ENCODE measurements at places on chromosomes 12 and 14. TPM values are rescaled to one million over a fixed set of nuclear protein-coding genes. Genes with fewer than 3 reads are reported as not detected.

DNA sequence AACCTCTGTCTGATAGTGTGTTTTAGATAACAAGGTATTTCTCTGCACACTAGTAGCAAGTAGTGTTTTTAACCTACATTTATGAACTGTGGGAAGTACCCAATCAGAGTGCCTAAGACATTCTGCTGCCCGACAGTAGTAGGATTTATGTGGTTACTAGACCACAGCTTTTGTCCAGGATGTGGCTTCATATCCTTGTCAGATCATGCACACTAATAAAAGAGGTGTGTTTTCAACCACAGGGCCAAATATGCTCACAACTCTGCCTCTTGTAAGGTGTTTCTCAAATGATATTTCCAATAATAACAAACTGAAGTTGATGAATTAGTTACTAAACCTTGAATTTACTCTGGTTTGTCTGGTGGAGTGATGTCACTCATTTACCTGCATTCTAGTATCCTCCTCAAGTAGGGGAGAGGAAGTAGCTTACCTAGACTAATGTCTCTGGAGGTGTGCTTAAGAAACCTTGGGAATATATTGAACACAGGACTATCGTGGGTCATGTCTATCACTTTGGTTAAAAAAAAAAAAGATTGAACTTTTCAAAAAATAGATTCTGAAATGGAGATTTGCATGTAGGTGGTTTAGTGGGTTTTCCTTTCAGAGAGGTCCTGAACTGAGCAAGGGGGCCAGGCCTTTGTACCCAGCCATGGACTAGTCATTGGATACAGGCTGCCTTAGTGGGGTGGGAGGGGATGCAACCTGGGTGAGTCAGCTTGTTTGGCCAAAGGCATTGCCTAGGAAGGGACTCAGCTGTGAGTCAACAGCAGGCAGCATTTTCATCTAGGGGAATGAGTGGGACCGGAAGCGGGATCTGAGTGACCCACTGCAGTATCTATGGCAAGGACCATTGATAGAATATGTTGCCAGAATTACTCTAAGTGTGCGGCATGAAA, 14.1 kb downstream of the FBXW8 start:
- H3K4me3 ChIP-seq, result no peak overlapping the region
- no peak for DNase-seq
- peaks cover 17% of the 10 kb centered on the region for H3K4me1 ChIP-seq
- 0 out of 2 replicates have a peak overlapping the region, but pooled peaks have one; percentile 19 for H3K27ac ChIP-seq
- no peaks in the 10 kb centered on the region for H3K27me3 ChIP-seq

The OR4E2 gene
- total RNA-seq, result not detected

GRCh38 chr12:40945772-40946171, 242.3 kb upstream of the PDZRN4 start:
- no peak for DNase-seq
- no peaks in the 10 kb centered on the region for H3K27me3 ChIP-seq

GRCh38 chr12:570921-571794, 92.1 kb downstream of the NINJ2 start:
- peaks cover 10% of the 10 kb centered on the region for H3K4me1 ChIP-seq
- H3K4me3 ChIP-seq, result peak overlapping the region; percentile 79
- peak; percentile 68 for DNase-seq
- H3K36me3 ChIP-seq, result peaks cover 2% of the 10 kb centered on the region
- H3K27ac ChIP-seq, result peak overlapping the region; percentile 47
- peaks cover 18% of the 10 kb centered on the region for H3K27me3 ChIP-seq

The PIWIL1 gene
- not detected for total RNA-seq

DNA sequence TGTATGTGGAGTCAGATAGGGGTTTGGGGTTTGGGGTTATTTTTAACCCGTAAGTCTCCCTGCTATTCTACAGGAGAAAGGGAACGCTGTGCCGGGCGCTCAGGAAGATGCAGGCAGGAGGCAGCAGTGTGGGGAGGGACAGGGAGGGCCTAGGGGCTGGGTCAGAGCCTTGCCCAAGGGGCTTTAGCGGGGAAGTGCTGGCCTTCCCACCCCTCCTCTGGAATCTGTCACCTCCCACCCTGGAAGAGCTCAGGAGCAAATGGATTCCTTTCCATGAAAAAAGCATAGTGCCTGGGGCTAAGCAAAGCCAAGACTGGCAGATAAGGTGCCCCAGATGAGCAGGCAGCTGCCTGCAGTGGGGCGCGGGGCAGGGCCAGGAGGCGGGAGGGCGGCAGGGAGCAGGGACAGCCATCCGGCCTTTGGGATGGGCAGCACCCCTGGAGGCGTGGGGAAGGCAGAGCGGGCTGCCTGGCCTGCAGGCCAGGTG, 7.3 kb upstream of the INF2 start:
- DNase-seq, result peak; percentile 78
- H3K27me3 ChIP-seq, result no peaks in the 10 kb centered on the region
- peak overlapping the region; percentile 61 for H3K4me3 ChIP-seq
- H3K4me1 ChIP-seq, result peaks cover 52% of the 10 kb centered on the region
- H3K36me3 ChIP-seq, result peaks cover 3% of the 10 kb centered on the region

The CCDC177 gene
- 2.1 TPM for total RNA-seq
